ENCODE measurements at places on chromosomes 1 and 21.

GRCh38 chr1:41286992-41287391 lies 44.9 kb upstream of the SCMH1 start:
- DNase-seq, result no peak

DNA sequence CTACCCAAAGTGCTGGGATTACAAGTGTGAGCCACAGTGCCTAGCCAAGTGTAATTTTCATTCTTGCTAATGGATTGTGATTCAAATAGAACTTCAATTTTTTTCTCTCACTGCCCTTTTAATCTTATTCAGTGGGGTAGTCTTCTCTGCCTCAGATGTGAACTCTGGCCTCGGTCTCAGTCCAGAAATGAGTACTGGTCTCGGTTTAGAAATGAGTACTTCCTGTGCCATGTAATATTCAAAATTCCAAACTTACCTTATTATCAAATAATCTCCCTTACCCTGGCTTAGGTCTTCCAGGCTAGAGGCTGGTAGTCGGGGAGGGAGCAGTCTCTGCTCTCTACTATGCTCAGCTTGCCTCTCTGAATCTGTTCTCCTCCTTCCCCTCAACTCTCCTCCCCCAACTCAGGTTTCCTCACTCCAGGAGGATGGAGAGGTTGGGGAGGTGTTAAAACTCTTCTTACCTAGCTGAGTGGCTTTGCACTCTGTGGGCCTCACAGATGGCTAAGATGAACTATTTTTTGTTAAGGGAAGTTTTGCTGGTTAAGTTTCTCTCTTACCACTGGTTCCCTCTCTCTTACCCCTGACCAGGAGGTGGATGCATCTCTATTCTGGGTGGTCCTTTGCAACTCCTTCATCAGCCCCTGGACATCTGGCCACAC lies 4.8 kb upstream of the SLAMF9 start:
- DNase-seq, result no peak

GRCh38 chr1:214360116-214360515 lies 79.2 kb downstream of the SMYD2 start:
- no peak for DNase-seq

GRCh38 chr1:174768949-174769348 lies 230.8 kb upstream of the CACYBP start:
- no peak for DNase-seq

DNA sequence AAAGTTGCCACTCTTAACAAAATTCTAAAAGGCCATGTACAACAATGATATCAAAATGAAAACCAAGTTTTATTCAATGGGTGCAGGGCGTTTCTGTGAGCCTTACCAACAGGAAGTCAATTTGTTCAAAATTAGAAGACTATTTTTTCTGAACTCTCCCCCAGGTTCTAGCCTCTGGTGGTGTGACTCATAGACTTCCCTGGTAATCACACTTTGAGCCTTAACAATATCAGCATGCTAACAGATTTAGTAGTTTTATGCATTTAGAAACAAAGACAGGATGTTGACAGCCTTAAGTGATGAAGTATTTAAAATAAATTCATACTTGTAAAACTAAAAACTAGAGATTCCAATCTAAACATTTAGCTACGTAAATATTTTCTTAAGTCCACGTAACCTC lies 88.4 kb downstream of the LRRC8C start:
- DNase-seq, result no peak
